PC-9 (cell line): ENCODE measurements at places on chromosomes 3 and 15. TPM values are rescaled to one million over a fixed set of nuclear protein-coding genes. Genes with fewer than 3 reads are reported as not detected.

DNA sequence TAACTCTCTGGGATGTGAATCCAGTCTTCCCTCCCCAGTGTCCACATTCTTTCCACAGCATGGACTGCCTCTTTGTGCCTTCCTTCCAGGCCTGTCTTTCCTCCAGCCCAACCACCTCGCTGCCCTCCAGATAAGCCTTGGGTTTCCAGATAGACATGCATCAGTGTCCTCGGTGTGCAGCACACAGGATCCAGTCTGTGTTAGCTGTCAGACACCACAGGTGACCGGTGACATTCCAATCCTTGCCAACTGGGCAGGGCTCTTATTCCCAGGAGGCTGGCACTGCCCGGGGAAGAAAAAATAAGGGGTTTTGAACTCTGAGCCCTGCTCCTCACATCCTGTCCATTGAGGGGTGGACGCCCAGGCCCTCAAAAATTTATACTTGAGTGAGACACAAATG is 6.0 kb upstream of the SLC6A1 start:
- no peak overlapping the region for H3K27ac ChIP-seq
- DNase-seq = no peak
- no peak overlapping the region for H3K4me3 ChIP-seq
- peaks cover 5% of the 10 kb centered on the region; the same call in 1 of the 2 replicates for H3K4me1 ChIP-seq

DNA sequence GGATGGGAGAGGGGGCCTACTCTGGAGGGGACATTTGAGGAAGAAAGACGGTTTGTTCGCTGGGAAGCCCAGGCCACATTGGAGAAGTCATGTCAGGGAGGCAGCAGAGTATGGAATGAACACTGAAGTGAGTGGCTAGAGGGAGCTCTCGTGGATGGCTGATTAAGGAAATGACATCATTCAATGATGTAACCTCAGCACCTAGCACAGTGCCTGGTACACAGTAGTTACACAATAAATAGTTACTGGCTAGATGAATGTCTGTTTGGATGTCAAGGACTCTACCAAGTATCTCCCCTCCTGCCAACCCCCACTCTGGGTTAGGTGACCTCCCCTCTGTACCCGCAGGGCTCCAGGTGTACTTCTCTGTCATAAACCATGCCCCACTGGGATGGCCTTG is 121.1 kb downstream of the CLSTN2 start:
- no peak overlapping the region for H3K4me3 ChIP-seq
- no peaks in the 10 kb centered on the region for H3K4me1 ChIP-seq
- no peaks in the 10 kb centered on the region for H3K36me3 ChIP-seq
- no peak for DNase-seq
- no peaks in the 10 kb centered on the region for H3K27me3 ChIP-seq
- H3K27ac ChIP-seq = no peak overlapping the region

GRCh38 chr3:129231331-129232119 is 17.9 kb upstream of the COPG1 start:
- H3K27me3 ChIP-seq = no peaks in the 10 kb centered on the region
- no peak for DNase-seq
- no peak overlapping the region for H3K4me3 ChIP-seq
- H3K36me3 ChIP-seq = no peaks in the 10 kb centered on the region
- H3K27ac ChIP-seq = peak overlapping the region; percentile 82

DNA sequence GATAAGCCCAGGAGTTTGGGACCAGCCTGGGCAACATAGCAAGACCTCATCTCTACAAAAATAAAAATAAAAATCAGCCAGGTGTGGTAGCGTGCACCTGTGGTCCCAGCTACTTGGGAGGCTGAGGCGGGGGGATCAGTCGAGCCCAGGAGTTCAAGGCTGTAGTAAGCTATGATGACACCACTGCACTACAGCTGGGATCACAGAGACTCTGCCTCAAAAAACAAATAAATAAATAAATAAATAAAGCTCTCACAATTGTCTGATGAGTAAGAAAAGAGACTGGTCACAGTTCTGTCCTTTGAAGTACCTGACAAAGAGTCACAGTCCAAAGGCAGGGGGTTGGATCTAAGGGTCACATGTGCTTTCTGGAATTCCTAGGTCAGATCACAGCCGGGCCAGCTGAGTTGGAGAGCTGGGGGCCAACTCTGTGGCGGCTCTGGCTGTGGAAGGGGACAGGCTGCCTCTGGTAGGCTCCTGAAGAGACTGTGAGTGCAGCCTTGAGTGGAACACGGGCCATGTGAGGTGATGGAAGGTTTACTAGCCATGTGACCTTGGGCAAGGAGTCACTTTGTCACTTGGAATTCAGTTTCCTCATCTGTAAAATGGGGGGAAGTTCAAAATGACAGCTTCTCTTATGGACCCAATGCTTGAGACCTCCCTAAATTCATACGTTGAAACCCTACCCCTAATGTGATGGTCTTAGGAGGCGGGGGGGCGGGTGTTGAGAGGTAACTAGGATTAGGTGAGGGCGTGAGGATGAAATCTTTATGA is 47.2 kb downstream of the WHAMM start:
- no peak for DNase-seq
- H3K36me3 ChIP-seq = no peaks in the 10 kb centered on the region
- no peak overlapping the region for H3K27ac ChIP-seq
- no peaks in the 10 kb centered on the region for H3K4me1 ChIP-seq
- no peaks in the 10 kb centered on the region for H3K27me3 ChIP-seq
- H3K4me3 ChIP-seq = no peak overlapping the region

DNA sequence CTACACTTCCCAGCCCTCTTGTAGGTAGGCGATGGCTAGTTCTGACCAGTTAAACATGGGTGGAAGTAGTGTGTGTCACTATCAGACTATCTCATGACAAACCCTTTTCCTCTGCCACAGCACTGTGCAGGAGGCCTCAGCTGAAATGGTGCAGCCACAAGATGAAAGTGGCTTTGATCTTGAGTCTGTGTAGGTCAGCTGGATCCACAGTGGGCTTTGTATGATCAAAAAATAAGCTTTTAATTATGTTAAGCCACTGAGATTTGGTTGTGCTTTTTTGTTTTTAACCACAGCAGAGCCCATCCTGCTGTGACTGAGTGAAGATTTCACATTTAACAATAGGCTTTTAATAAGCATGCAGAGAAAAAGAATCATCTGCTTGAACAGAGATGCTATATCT is 19.7 kb downstream of the RCN2 start:
- no peaks in the 10 kb centered on the region for H3K4me1 ChIP-seq
- H3K4me3 ChIP-seq = no peak overlapping the region
- peaks cover 18% of the 10 kb centered on the region for H3K36me3 ChIP-seq

DNA sequence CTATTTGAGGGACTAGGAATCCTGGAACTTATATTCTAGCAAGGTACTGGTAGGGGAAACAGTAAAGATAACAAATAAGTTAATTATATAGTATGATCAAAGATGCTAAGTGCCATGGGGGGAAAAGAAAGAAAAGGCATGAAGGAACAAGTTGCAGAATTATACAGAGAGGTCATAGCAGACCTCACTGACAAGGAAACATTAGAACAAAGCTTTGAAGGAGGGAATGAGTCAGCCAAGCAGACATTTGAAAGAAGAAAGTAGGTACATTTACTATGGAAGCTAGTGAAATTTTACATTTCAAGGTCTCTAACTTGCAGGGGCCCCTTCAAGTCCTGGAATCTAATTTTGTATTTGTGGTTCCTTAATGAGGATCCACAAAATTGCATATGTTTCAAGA is 57.2 kb upstream of the TIPARP start:
- H3K4me3 ChIP-seq = no peak overlapping the region
- peaks cover 34% of the 10 kb centered on the region for H3K4me1 ChIP-seq
- H3K36me3 ChIP-seq = no peaks in the 10 kb centered on the region
- DNase-seq = no peak
- H3K27me3 ChIP-seq = no peaks in the 10 kb centered on the region

DNA sequence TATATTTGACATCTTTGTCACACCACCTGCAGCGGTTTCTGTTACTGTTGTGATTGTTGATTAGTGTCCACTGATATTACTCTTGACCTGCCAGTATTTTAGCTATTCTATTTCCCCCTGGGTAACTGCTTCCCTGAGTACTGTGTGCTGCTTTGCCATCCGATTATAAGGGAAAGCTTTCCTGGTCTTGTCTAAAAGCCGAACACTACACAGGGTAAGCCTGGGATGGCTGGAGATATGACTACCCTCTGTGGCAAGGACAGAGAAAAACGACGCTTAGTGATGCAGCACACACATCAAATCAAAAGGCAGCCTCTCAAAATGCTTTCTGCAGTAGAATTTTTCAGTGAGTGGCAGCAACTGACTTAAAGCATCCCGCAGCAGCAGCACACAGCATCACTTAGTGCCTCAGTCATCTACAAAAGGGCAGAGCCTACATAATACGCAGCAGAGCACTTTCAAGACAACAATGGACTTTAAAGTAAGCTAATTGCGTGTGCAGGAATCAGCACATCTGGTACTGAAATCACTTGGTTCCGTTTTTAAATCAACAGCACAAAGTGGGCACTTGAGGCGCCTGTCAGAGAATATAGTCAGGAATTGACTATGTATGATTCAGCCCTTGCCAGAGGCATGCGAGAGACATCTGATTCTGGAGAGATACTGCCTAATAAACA is 656.3 kb upstream of the TGFBR2 start:
- no peak for DNase-seq
- no peak overlapping the region for H3K4me3 ChIP-seq
- H3K27me3 ChIP-seq = no peaks in the 10 kb centered on the region

GRCh38 chr3:156862338-156862737 is 36.2 kb downstream of the LEKR1 start:
- peaks cover 5% of the 10 kb centered on the region; the same call in 1 of the 2 replicates for H3K4me1 ChIP-seq
- no peaks in the 10 kb centered on the region for H3K36me3 ChIP-seq
- no peak for DNase-seq
- 0 out of 2 replicates have a peak overlapping the region, but pooled peaks have one; percentile 30 for H3K27ac ChIP-seq
- no peaks in the 10 kb centered on the region for H3K27me3 ChIP-seq

DNA sequence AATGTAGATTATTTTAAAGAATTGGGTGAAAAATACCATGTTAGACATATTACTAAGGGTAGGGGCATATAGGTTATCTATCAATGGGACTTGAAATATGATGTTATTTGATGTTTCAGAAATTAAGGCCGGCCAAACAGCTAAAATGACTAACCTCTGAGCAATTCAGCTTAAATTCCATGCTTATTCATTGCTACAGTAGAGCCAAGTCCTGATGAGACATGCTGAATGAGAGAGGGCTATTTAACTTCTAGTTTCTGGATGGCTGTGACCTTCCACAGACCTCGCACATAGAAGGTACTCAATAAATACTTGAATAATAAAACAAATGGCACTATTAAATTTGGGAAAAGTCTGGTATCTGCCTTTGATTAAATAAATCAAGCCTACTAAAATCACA is 175.6 kb upstream of the WNT5A start:
- H3K4me1 ChIP-seq = peaks cover 14% of the 10 kb centered on the region; the same call in 1 of the 2 replicates
- no peak overlapping the region for H3K27ac ChIP-seq
- no peaks in the 10 kb centered on the region for H3K27me3 ChIP-seq
- no peak overlapping the region for H3K4me3 ChIP-seq
- H3K36me3 ChIP-seq = no peaks in the 10 kb centered on the region

DNA sequence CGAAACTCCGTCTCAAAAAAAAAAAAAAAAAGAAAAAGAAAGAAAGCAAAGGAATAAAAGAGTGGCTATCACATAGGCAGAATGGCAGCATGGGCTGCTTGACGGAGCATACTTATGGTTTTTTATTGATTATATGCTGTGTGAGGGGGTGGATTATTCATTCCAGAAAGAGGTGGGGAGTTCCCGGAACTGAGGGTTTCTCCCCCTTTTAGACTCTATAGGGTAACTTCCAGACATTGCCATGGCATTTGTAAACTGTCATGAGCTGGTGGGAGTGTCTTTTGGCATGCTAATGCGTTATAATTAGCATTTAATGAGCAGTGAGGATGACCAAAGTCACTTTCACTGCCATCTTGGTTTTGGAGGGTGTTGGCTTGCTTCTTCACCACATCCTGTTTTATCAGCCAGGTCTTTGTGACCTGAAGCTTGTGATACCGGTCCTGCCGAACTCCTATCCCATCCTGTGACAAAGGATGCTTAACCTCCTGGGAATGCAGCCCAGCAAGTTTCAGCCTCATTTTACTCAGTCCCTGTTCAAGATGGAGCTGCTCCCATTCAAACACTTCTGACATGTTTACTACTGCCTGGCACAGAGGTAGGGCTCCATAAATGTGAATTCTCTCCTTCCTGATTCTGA is 15.8 kb upstream of the ABHD17C start:
- H3K27ac ChIP-seq = peak overlapping the region; percentile 90
- peak overlapping the region; percentile 27; the same call in 1 of the 2 replicates for H3K4me3 ChIP-seq
- H3K4me1 ChIP-seq = peaks cover 67% of the 10 kb centered on the region

GRCh38 chr3:133709139-133709750 is 36.9 kb upstream of the TF start:
- H3K4me1 ChIP-seq = no peaks in the 10 kb centered on the region
- peaks cover 79% of the 10 kb centered on the region for H3K27me3 ChIP-seq
- H3K36me3 ChIP-seq = no peaks in the 10 kb centered on the region
- H3K4me3 ChIP-seq = no peak overlapping the region
- no peak for DNase-seq

DNA sequence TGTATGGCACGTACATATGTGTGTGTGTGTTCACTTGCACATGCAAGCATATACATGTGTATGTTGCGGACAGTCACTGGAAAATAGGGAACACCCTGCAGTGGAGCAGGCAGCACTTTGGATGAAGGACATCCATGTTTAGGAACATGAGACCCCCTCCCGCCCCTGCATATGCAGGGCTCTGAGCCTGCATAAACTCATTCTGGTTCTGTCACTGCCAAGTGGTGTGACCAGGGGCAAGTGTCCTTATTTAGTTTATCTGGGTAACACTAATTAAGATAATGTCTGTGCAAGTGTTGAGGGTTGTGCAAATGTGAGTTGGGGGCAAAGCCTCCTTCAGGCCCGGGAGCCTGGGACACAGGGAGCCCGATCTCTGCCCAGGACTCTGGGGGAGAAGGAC is 105.7 kb downstream of the CORO2B start:
- no peaks in the 10 kb centered on the region for H3K27me3 ChIP-seq
- H3K36me3 ChIP-seq = no peaks in the 10 kb centered on the region
- H3K4me3 ChIP-seq = no peak overlapping the region
- no peak for DNase-seq
- H3K27ac ChIP-seq = no peak overlapping the region

- DNase-seq = no peak
- H3K36me3 ChIP-seq = no peaks in the 10 kb centered on the region
- H3K4me3 ChIP-seq = no peak overlapping the region
- H3K27ac ChIP-seq = no peak overlapping the region
- H3K27me3 ChIP-seq = no peaks in the 10 kb centered on the region
- no peaks in the 10 kb centered on the region for H3K4me1 ChIP-seq
Measured at GRCh38 chr3:197202694-197203093, 95.7 kb downstream of the DLG1 start.

- H3K27me3 ChIP-seq = no peaks in the 10 kb centered on the region
- H3K4me3 ChIP-seq = no peak overlapping the region
- no peak for DNase-seq
- H3K4me1 ChIP-seq = peaks cover 60% of the 10 kb centered on the region
Measured at GRCh38 chr3:46095307-46095706, 68.0 kb upstream of the XCR1 start.

- no peak overlapping the region for H3K4me3 ChIP-seq
- no peaks in the 10 kb centered on the region for H3K4me1 ChIP-seq
- no peaks in the 10 kb centered on the region for H3K36me3 ChIP-seq
Measured at GRCh38 chr3:12973827-12974226, 99.4 kb downstream of the IQSEC1 start.

Gene ERICH6
- not detected in 2 replicates for total RNA-seq

Gene KCNMB3
- 7.4 and 8.9 TPM in 2 replicates for total RNA-seq

Gene ZNF662
- 7.5 and 9.2 TPM in 2 replicates for total RNA-seq

Gene TRPC1
- 3.8 and 6.9 TPM in 2 replicates for total RNA-seq

Gene SAMD7
- not detected in 2 replicates for total RNA-seq

Gene HGD
- total RNA-seq = 0.65 and 0.85 TPM in 2 replicates

Gene SST
- total RNA-seq = not detected in 2 replicates
